ENCODE measurements at places on chromosomes 5 and 9.

GRCh38 chr5:74200560-74200959 is 440.0 kb downstream of the ENC1 start:
- DNase-seq, result no peak

DNA sequence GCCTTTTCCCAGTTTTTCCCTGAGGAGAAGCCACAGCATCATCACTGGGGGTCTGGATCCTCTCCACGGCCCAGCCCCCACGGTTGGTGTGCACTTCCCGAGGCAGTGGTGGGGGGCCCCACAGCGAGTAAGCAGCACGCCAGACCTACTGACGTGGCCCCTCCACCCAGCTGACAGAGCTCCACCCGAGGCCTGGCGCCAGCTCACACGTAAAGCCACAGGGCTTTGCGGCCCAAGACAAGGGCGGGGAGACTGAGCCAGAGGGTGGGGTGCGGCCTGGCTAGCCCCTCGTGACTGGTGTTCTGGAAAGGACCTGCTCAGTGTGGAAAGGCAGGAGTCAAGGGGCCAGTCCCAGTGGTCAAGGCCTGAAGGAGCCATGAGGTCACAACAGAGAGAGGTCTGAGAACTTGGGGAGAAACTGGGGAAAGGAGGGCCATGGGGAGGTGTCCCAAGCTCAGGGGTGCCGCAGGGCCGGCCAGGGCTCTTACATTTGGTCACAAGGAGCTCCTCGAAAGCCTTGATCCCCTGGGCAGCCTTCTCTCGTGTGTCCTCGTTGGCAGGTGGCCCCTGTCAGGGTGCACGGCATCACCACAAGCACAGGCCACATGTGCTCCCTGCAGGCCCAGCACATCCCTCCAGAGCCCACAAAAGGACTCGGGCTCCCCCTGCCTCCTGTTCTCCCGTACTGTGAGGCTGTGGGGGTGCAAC is 5.5 kb downstream of the SNAPC4 start:
- no peak for DNase-seq

DNA sequence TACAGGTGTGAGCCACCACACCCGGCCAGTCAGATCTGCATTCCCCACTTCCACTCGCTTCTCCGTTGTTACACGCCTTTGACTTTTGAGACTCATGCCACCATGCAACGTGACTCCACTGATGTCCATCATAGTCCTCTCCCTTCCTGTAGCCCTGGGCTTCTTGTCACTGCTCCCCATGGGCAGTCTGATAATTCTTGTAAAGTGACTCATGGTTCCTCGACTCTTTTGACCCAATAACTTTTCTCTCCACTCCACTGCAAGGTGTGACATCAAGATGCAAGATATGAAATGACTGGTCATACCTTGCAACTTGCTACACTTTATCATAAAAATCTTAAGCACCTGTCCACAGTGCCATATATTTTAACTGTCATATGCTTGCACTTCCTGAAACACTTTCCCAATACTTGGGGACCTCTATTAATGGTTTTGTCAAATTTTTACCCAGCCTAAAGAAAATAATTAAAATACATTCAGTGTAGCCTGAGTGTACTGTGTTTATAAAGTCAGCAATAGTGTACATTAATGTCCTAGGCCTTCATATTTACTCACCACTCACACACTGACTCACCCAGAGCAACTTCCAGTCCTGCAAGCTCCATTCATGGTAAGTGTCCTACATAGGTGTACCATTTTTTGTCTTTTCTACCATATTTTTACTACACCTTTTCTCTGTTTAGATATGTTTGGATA is 18.6 kb upstream of the ANKRD18A start:
- DNase-seq, result no peak

DNA sequence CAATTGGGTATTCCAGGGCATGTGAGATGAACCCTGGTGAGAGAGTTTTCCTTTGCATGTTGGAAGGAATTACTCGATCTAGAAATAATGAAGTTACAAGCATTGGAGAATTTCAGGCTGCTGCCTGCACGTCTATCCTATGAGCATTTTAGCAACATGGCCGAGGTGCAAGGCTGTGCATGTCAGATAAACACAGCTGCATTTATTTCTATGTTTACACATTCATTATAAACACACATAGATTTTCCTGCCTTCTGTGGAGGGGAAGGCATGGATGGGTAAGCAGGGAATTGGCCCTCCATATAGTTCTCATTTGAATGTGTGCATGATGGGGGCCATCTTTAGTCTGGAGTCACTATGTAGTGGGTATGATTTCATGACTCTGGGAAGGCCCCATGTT is 42.3 kb downstream of the AOPEP start:
- DNase-seq, result no peak

DNA sequence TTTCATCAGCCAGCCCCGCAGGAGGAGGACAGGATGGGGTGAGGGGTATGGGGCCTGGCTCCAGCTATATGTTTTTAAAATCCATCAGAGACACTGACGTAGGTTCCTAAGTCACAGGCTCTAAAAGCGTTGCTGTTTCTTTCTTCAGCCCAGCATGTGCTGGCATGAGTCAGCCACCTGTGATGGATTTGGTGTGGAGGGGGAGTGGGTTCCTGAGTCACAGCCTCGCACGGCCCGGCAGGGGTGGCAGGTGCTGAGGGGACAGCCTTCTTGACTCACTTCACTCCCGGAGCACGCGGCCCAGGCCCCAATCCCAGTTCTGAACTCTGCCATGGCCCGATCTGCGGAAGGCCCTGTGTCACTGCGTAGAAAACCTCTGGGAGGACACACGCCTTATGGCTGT is 38.8 kb upstream of the RPL26L1 start:
- DNase-seq, result no peak

DNA sequence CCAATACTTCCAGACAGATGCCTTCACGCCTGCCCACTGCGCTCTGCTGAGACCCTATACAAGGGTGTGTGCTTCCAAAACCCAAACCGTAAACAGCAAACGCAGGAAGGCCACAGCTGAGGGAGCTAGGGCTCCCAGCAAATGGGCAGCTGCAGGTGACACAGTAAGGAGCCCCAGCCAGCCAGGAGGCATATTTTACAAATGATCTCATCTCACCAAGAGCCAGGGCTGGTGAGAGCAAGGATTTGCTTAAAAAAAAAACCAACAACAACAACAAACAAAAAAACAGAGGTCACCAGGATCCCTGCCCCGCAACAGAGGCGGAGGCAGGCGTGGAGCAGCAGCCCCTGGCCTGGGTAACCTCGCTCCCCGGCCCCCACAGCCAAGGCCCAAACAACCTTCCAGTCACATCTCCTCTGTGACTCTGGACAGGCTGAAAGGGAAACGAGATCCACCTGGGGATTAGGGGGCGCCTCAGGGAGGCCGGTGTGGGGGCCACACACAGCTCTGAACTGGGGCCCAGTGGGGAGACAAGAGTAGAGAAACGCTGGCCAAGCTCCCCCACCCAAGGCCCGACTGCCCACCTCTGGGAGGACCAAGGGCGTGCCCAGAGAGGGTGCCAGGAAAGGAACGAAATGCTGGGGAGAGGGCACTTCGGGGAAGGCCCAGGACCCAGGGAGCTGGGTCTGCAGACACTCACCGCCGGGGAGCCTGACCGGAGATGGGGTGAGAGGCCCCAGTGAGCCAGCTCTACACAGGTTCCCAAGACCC is 3.3 kb downstream of the NACC2 start:
- no peak for DNase-seq
